ENCODE measurements at places on chromosomes 7 and 10.
A peak's percentile ranks its signal among the peaks of the same experiment; 100 is the strongest.

- DNase-seq = peak; percentile 66
These were observed 98.8 kb upstream of the ZNF722 start for GRCh38 chr7:63899691-63900393.

DNA sequence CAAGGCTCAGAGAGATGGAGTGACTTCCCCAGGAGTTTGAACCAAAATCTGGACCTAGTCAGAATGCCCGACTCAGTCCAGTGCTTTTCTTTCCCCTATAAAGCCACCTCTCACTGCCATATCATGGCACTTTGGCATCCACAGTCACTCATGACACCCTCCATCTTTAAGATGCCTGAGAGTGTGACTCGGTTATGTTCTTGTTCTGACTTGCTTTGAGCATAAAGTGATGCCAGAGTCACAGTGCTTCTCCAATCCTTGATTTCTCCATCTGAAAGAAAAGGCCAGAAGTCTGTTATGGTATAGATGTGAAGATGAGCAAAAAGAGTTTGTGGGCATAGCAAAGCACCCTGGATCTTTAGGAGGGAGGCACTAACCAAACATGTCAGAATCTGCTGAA is 538.1 kb downstream of the SORCS1 start:
- no peak for DNase-seq

DNA sequence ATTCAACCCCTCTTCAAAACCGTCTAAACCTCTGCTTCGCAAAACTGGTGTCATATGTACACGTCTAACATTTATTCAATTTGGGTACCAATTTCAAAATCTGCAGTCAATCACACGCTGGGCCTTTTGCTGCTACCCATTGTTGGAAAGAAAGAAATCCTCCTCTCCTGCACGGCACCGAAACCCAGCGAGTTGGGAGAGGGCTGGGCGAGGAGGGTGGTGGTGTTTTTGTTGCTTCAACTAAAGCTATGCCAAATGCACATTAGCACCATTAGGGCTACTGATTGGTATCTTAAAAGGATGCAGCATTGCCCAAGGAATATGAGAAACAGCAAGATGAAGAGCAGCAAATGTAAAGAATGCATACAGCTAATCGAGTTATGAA is 7.8 kb downstream of the EBF3 start:
- DNase-seq = no peak

DNA sequence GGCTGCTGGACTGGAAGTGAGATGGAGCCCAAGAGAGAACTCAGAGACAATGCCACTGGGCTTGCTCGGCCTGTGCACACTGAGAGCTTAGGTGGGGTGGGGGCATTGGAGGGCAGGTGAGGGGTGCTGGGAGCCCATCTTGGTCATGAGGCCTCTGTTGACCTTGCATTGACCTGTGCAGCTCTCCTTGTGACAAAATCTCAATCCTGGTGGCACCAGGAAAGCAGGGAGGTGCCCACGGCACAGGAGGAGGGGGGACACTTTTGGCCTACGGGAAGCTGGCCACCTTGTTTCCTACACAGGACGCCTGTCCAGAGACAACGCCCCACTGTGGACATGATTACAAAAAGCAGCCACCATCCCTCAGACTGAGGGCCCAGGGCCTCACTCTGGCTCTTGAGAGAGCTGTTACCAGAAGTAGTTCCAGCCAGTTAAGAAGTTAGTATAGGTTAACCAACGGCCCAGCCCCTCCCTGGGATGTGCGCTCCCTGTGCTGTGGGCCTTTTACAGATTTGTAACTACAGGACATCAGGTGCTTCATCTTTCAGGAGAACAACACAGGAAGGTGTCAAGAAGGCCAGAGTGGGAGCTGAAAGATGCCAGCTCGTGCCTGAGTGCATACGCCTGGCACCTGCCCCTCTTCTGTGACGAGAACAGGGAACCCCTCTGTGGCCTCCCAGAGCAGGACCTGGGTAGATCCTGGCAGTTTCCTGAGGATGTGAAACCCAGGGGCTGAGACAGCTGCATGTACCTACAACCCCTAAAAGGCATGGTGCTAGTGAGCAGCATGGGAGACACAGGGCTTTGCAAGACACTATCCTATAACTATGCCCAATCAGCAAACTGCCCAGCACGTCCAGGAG is 10.3 kb downstream of the PKD1L1 start:
- DNase-seq = no peak

GRCh38 chr7:79282070-79282694 is 171.3 kb downstream of the MAGI2 start:
- peak; percentile 4 for DNase-seq

GRCh38 chr7:40604601-40605438 is 470.0 kb downstream of the SUGCT start:
- DNase-seq = peak; percentile 22

DNA sequence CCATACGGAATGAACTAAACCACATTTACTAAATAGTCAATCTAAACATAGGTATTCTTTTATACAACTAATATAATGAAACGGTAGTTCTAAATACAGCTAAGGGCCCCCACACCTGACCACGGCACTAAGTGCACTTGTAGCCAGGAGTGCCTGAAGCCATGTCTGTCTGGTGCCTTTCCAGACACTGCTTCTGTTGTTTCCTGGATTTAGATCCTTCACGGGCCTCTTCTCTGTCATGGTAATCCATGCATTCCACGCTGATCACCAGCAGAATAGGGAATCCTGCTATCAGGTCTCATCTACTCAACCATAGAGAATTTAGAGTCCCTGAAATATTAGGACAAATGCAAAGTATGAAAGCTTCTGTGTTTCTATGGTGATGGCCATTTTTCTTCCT is 37.8 kb downstream of the OSBPL3 start:
- no peak for DNase-seq

GRCh38 chr7:151901828-151902227 is 24.9 kb upstream of the PRKAG2 start:
- DNase-seq = no peak

GRCh38 chr10:12262278-12262981 is 66.4 kb downstream of the CDC123 start:
- DNase-seq = no peak

DNA sequence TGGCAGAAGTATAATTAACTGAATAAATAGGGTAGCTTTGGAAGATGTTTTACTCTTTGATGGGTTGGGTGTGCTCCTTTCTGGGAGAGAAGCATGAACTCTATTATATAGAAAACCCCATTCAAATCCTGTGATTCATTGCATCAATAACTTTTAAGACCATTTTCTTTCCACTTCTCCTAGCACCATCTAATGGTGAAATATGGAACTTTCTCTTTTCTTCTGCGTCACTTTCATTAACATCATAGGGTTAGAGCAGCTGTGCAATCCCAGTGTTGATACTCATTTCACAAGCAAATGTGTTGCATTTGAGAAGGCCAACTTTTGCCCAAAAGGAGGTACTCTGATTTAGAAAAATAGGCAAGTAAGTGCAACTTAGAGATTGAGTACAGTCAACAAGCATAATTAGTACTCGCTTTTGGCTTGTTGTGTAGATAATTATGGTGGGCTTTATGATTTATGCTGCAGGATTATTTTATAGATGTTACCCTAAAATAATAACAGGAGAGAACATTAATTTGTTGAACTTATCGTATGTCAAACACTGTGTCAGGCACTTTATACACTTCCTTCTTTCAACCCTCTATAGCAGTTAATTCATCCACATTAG is 92.9 kb downstream of the CPED1 start:
- DNase-seq = peak; percentile 24

GRCh38 chr7:97480772-97481390 is 251.0 kb upstream of the TAC1 start:
- no peak for DNase-seq

- no peak for DNase-seq
These were observed 67.7 kb downstream of the NSUN6 start for GRCh38 chr10:18583575-18584270.

- DNase-seq = no peak
These were observed 136.8 kb downstream of the C10orf105 start for GRCh38 chr10:71582506-71583475.

DNA sequence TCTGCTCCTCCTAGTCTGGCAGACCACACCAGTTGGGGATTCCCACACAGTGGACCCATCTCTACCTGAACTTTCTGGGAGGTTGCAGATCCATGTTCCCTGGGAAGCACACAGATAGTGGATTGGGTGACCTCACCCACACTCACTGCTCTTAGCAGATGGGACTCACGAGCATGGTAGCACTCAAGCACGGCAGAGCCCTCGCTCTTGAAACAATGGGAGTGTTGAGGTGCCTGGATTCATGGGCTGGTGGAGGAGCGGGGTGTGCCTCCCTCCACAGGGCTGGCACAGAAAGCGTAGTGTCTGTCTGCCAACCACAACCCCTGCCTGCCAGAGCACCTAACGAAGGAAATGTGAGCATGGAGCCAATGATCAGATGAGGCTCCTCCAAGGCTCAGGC is 568.0 kb downstream of the POM121L12 start:
- DNase-seq = no peak

- DNase-seq = peak; percentile 19
These were observed 21.5 kb downstream of the C10orf53 start for GRCh38 chr10:49700997-49701396.

- DNase-seq = no peak
These were observed 36.9 kb upstream of the TUBB8 start for GRCh38 chr10:86031-86430.

GRCh38 chr10:62456611-62457101 is 82.5 kb downstream of the ZNF365 start:
- no peak for DNase-seq

DNA sequence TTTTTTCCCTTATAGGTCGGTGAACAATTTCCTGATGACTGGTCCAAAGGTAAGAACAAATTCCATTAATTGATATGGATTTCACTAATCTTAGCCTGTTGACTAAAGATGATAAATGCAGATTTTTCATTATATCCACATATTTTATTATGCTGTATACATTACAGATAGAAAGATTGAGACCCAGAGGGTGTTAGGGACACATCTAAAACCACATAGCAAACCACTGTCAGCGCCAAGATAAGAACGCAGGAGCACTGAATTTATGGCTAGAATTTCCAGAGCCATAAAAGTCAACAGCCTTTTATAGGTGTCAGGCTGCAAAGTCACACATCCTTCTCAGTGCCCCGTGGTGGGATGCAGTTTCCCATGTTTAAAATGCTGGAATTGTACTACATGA is 16.2 kb downstream of the WNT8B start:
- no peak for DNase-seq

DNA sequence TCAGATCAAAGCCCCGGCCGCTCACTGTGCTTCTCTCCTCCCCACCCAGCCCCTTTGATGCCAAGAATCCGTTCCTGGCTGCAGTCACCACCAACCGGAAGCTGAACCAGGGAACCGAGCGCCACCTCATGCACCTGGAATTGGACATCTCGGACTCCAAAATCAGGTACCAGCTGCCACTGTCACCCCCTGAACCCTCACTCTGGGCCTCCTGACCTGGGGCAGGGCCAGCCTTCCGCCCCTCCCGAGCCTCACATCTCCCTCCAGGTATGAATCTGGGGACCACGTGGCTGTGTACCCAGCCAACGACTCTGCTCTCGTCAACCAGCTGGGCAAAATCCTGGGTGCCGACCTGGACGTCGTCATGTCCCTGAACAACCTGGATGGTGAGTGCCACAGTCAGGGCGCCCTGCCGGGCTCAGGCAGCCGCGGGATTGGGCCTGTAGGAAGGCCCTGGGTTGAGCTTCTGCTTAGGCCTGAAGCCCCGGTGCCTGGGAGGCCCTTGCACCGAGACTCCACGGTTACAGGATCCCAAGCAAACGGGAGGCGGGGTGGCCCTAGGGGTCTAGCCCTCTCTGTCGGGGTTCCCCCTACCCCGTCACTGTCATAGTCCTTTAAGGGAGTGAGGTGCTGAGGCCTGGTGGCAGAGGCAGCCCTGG is 10.8 kb downstream of the TMEM120A start:
- no peak for DNase-seq

DNA sequence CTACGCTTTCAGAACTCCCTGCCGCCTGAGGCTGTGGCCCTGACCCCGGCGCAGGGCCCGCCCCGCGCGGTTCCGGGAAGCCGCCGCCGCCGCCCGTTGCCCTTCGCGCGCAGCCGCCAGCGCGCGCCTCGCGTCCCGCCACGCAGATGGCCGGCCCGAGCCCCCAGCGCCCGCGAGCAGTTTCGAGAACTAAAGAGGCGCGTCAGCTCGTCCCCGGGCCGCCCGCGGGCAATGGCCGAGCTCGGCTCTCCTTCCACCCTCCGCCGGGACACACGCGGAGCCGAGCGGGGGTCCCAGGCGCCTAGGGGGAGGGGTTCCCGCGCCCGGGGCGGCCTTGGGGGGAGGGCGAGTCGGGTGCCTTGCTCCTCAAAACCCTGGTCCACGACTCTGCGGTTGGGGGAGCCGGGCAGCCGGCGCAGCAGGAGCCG is 1.8 kb downstream of the HNRNPF start:
- DNase-seq = peak; percentile 27

DNA sequence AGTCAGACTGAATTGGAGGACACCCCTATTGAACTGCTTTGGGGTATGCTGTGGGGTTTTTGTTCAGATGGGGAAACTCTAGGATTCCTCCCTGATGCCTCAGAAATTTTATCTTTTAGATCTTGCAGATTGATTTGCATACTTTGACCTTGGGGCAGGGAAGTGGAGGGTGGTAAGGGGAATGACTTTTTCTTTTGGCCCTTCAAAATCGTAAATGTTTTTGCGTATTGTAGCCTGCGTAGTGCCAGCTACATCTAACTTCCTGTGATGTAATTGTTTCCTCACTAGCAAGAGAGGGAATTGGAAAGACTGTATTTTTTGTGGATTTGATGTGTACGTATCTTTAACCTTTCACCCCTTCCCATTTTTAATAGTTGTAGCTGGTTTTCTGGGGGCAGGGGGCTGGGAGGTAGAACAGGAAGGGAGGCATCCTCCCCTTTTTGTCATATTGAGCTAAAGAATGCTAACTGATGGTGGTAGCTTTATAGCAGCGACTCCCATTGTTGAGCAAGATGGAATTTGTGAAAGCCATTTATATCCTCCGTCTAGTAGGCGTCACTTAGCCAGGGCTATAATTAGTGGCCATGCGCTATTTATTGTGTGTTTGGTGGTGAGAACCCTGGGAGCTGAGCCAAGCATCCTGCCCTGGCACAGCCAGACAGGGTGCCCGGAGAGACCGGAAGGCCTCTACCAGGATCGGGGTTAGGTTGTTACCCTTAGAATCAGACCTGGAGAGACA is 11.3 kb downstream of the DUSP5 start:
- peak; percentile 58 for DNase-seq

DNA sequence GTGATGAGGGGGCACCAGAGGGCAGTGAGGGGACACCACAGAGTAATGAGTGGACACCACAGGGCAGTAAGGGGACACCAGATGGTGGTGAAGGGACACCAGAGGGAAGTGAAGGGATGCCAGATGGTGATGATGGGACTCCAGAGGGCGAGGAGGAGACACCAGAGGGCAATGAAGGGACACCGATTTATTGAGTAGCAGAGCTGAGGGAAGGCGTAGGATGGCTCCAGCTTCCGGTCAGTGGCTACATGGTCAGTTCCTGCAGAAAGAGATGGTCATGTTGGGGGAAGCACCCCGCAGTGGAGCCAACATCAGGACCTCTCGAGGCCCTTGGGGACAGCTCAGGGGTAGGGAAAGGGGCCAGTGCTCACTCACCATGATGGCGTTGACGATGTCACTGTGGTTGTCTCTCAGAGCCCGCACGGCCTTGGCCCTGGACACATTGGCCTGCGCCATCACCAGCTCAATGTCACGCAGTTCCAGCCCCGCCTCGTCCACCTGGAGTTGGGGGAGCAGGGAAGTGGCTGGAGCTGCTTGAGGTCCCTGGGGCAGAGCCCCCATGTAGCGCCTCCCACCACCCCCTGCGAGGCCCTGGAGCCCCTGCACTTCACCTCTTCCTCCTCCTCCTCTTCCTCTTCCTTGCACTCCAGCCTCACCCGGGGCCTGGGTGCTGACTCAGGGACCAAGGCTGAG is 8.4 kb downstream of the NACAD start:
- DNase-seq = no peak
